ENCODE measurements at places on chromosomes 2 and 18.

GRCh38 chr2:11473659-11474433, 7.9 kb upstream of the E2F6 start:
- DNase-seq: no peak

DNA sequence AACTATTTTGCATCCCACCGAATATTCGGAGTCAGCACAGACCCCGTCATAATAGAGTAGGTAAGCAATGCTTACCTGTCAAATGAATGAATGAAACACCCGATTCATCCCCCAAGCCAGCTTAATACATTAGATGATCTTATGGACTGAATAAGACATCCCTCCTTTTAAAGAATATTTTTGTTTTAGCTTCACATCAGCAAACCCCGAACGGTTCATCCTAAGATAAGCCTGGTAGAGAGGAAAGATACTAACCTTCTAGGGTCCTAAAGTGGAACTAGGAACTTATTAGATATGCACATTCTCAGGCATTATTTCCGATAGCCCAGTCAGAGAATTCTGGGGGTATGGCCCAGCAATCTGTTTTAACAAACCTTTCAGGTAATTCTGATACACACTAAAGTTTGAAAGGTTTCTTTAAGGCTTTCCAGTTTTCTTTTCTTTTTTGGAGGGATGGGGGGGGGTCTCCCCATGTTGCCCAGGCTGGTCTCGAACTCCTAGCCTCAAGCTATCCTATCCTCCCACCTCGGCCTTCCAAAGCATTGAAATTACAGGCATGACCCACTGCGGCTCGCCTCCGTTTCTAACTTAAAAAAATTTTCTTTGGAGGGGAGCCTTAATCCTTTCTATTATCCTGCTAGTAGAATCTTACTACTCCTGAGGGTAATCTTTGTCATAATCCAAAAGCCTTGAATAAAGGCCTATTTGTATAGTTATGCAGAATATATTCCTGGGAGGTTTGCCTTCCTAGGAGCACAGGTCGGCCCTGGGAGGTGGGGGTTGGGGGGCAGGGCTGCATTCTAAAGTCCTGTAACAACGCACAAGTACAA, 1.0 kb upstream of the ACTR3 start:
- no peak for DNase-seq

- DNase-seq: no peak
These were observed 134.1 kb downstream of the FMNL2 start for GRCh38 chr2:152468899-152469692.

DNA sequence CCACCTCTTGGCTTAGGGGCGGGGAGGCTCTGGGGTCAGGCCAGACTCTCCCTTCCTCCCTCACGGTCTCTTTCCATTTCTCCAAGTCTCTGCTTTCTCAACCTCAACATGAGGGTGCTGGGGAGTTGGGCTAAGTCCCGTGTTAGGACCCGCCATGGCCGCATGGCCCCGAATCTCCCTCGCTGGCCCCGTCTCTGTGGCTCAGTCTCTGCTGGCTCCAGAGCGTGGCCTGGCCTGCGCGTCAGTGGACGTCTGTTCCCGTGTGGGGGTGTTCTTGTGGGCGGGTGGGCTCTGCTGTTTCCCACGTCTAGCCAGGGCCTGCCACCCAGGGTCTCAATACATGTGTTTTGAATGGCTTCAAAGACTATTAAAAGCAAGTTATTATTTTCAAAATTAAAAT, 12.4 kb downstream of the ALLC start:
- DNase-seq: no peak

GRCh38 chr2:155599834-155600233, 732.7 kb downstream of the NR4A2 start:
- DNase-seq: no peak

- DNase-seq: no peak
These were observed 100.9 kb downstream of the DPP10 start for GRCh38 chr2:114543236-114543766.

Data from CD4-positive, alpha-beta T cell treated with Interleukin-4 for 4 hours (primary cell).